ENCODE measurements at places on chromosomes 7 and 10.
A peak's percentile ranks its signal among the peaks of the same experiment; 100 is the strongest.

- no peak for DNase-seq
Observed at GRCh38 chr7:106420736-106421135, 136.0 kb upstream of the NAMPT start.

- no peak for DNase-seq
Observed at GRCh38 chr10:83954193-83954799, 185.0 kb upstream of the GHITM start.

- DNase-seq: peak; percentile 71
Observed at GRCh38 chr10:68992636-68993440, 4.2 kb downstream of the KIFBP start.

GRCh38 chr10:7580520-7580919 is 86.2 kb downstream of the ITIH5 start:
- no peak for DNase-seq

- DNase-seq: no peak
Observed at GRCh38 chr10:114030140-114030539, 13.5 kb upstream of the ADRB1 start.

Data from aorta (tissue), 5 donors.